ENCODE measurements at places on chromosomes 2 and 18.

GRCh38 chr2:152492911-152493310 lies 157.9 kb downstream of the FMNL2 start:
- DNase-seq: no peak

GRCh38 chr2:231522418-231523180 lies 7.6 kb downstream of the NMUR1 start:
- no peak for DNase-seq

DNA sequence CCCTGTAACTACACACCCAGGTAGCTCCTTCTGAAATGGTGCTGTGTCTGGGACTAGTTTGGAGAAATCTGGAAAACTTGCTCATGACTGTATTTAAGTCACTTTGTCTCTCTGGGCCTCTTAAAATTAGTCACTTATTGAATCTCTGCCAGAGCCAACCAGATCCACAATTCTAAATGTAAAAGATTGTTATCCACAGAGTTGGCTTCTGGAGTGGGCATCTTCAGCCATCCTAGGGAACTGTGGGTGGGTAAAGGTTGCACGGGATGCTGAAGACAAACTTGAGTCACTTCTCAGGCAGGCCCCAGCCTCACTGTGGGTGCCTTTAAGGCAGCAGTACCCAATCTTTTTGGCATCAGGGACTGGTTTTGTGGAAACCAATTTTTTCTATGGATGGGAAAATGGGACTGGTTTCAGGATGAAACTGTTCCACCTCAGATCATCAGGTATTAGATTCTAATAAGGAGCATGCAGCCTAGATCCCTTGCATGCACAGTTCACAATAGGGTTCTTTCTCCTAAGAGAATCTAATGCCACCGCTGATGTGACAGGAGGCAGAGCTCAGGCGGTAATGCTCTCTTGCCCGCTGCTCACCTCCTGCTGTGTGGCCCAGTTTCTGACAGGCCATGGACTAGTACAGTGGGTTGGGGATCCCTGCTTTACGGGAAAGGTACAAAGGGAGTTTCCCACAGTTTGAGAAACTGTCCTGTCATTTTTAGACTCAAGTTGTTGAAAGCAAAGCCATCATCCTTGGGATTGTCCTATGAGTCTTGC lies 98.3 kb upstream of the SPRED2 start:
- no peak for DNase-seq

DNA sequence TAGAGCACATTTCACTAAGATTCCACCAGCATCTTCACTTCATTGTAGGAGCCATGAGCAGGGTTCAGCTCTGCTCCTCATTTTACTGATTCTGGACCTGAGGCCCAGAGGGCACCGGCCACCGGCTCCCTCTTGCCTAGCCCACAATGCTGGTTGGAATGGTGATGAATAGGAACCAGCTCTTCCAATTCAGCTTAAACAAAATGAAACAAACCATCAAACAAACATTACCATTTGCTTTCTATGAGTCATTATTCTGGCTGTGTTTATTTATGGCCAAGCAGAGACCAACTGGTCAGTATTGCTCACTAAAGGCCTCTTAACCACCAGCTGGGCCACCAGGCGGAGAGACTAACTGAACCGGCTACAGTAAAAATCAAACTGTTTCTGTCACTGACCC lies 176.7 kb downstream of the MTX2 start:
- DNase-seq: no peak

DNA sequence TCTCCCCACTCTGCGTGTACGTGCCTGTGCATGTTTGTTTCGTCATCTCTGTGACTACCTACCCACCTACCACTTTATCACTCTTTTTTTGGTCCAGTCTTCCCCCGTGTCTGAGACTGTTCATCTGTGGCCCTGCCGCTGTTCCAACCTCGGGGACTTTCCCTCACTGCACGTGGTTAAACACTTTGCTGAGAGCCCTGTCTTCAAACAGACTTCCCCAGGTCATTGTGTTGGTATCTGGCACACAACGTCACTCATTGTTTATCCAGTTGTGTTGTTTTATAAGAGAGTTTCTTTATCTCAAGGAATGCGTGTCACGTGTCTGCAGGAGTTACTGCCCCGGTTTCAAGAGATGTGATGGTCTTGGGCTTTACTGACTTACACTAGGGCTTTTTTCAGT lies 262.0 kb upstream of the RASGRP3 start:
- no peak for DNase-seq

DNA sequence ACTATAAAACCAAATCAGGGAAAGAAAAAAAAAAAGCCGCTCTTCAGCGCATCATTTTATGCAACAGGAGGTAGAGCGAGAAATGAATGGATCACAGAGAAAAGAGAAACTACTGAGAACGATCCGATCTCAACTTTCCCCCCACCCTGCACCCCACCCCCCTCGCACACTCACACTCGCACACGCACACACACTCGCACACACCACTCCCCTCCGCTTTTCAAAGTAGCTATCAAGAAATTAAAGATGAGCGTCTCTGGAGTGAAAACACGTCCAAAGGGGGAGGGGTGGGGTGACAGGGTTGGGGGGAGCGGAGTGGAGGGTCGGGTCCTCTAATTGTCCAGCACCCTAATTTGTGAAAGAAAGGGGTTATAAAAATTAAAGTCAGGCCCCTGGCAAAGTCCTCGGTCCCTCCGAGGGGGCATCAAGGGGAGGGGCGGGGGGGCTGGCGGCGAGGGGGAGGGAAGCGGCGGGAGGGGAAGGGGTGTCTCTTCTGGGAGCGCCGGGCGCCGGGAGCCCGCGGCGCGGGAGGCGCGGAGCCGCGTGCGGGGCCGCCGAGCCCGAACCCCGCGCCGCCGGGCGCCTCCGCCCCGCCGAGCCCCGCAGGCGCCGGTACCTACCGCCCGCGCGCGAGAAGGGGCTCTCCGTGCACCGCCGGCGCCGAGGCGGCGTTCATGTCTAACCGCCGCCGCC lies 428 bp downstream of the TCF4 start:
- DNase-seq: no peak

DNA sequence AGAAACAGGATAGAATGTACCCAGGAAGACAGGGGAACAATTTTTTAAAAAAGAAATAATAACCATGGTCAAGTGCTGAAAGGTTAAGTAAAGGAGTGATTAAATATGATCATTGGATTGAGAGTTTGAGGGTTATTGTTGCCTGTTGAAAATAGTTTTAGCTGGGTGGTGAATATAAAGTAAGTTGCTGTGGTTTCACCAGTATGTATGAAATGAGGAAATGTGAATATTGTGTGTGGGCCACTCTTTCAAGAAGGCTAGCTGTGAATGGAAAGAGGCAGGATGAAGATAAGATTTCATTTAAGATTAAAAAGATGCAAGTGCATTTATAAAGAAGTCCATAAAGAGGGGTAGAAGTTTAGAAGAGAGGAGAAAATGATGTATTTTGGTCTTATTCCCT lies 53.8 kb downstream of the GULP1 start:
- DNase-seq: no peak

DNA sequence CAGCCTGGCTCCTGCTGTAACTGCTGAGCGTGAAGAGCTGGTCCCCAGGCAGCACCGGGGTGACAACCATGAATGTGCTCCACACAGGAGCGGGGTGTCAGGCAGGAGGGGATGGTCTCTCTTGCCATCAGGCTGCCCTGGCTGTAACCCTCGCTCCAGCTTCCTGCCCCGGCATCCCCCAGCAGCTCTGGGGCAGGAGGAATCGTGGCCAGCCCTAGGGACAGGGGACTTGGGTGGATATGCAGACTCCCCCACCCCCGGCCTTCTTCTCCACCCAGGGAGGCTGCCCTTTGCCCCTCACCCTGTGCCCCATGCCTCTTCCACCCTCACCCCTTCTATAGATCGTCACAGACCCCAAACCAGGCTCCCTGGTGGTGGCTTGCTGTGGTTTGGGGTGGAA lies 69.4 kb upstream of the SMAD7 start:
- DNase-seq: no peak

- DNase-seq: no peak
Observed at GRCh38 chr2:44651974-44652373, 289.5 kb upstream of the SIX3 start.

DNA sequence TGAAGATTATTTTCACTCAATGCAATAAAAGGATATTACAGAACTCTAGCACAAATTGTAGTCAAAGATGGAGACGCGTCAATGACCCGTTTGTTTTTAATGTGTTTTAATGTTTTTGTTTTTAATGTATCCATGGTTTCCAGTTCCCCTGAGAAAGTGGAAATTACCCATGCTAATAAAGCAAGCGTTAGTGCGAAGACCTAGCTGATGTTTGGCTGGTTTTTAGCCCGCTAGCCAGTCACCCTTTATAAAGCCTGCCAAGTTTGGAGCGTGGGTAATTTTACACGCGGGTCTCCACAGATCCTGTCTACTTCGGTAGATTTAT lies 430 bp upstream of the CHMP1B start:
- no peak for DNase-seq

DNA sequence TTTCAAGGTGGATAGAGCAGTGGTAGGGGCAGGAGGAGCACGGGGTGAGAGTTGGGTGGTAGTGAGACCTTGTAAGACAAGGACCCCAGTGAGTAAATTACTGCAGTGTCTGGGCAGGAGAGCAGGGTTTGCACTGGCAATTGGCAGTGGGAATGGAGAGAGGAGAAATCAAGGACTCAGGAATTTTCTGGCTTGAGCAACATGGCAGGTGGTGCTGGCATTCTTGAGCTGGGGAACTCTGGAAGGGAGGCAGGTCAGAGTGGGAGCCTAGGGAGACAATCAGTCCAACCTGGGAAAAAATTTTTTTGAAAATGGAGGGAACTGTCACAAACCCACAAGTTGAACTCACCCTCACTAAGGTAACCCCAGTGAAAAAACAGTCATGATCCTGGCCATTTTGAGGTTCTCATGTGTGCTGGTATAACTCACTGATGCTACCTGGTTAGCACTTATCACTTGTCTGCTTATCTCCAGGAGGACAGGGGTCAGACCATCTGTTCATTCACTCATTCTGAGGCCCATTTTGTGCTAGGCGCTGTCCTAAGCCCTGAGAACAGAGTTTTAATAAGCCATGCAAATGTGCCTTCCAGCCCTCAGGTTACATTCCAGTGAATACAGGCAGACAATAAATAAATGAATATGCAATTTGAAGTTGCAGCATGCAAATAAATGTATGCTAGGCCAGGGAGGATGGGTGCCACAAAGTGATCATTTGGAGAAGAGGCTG lies 92.2 kb upstream of the SEC11C start:
- no peak for DNase-seq

GRCh38 chr2:18910843-18911242 lies 321.5 kb upstream of the NT5C1B start:
- no peak for DNase-seq

DNA sequence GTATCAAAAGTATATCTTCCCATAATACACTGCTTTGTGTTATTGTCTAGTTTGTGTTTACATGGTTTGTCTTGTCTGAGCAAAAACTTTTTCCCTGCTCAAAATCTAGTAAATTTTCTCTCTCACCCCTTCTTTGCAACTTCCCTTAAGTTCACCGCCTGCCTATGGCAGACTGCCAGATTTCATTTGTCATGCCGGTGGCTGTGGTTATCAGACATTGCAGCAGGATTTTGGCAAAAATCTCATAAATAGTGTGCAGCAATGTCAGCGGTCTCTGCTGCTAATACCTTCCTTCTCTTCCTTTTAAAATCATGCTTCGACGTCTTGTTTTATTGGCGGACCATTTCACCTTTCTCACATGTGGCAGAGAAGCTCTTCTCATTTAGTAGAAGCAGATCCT lies 45.6 kb upstream of the TMEM178A start:
- DNase-seq: peak; percentile 19

- no peak for DNase-seq
Observed at GRCh38 chr2:231745303-231746038, 35.6 kb downstream of the PDE6D start.

DNA sequence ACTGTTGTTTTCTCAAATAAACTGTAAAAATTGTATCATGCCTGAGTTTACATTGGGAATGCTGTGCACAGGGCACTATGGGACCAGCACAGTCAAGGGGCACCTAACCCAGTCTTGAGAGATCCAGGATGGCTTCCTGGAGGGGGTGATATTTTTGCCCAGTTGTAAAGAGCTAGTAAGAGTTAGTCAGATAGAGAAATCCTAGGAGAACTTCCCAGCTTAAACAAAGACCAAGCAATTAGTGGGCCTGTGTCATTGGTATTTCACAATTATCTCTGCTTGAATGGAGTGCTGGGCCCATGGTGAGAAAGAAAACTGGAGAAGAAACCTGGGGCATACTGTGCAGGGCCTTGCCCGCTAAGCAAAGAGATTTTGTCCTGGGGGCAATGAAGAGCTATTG lies 12.2 kb downstream of the XDH start:
- no peak for DNase-seq

DNA sequence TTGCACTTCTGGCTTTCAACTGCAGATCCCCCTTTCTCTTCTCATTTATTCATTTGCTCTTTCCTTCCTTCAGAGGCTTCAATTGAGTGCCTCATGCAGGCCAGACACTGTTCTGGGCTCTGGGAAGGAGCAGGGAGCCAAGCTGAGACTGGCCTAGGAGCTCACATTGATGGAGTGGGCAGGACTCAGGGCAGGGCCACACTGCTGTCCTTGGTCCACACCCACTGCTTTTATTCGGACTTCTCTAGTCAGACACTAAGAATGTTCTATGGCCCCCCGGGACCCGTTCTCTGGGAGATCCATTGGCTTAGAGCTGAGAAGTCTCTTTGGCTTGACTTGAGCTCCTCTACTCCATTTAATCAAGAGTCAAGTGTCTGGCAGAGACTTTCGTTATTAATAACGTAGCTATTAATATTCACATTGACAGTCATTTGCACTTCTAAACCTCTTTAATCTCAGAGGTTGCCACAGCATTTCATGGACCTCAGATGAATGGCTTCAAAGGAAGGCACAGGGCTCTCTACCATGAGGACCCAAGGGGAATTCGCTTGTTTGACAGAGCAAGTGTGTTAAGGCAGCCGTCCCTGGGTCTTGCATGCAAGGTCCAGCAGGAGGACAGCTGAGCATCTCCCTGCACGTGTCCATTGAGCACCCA lies 20.1 kb downstream of the SH3RF3 start:
- no peak for DNase-seq

- DNase-seq: no peak
Observed at GRCh38 chr2:147224070-147224469, 620.8 kb upstream of the ACVR2A start.

DNA sequence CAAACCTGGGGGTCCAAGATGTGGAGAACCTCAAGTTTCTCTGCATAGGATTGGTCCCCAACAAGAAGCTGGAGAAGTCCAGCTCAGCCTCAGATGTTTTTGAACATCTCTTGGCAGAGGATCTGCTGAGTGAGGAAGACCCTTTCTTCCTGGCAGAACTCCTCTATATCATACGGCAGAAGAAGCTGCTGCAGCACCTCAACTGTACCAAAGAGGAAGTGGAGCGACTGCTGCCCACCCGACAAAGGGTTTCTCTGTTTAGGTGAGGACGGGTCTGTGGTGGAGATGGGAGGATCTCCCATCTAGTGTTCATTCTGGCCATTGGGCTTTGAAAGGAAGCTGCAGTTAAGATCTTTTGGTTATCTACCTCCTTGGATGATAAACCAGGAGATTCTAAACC lies 2.9 kb downstream of the CASP10 start:
- DNase-seq: no peak

DNA sequence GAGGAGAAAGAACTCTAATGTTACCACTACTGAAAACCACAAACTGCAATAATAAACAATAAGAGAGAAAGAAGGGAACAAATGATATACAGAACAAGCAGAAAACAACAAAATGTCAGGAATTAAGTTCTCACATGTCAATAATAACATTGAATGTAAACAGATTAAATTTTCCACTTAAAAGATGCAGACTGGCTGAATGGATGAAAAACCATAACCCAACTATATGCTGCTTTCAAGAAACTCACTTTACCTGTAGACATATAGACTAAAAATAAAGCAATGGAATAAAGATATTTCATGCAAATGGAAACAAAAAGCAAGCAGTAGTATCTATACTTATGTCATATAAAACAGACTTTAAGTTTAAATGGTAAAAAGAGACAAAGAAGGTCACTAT lies 50.4 kb downstream of the MRO start:
- no peak for DNase-seq

GRCh38 chr2:180029575-180029974 lies 22.5 kb upstream of the CWC22 start:
- no peak for DNase-seq

Measured in naive thymus-derived CD8-positive, alpha-beta T cell (primary cell).